HT1080 (cell line): ENCODE measurements at places on chromosomes 6 and 20. TPM values are rescaled to one million over a fixed set of nuclear protein-coding genes. Genes with fewer than 3 reads are reported as not detected.

- DNase-seq = peak; percentile 84
These were observed 43.3 kb downstream of the IL20RA start for GRCh38 chr6:137001299-137001976.

GRCh38 chr6:132412656-132413498, 11.6 kb upstream of the MOXD1 start:
- DNase-seq = peak; percentile 17

DNA sequence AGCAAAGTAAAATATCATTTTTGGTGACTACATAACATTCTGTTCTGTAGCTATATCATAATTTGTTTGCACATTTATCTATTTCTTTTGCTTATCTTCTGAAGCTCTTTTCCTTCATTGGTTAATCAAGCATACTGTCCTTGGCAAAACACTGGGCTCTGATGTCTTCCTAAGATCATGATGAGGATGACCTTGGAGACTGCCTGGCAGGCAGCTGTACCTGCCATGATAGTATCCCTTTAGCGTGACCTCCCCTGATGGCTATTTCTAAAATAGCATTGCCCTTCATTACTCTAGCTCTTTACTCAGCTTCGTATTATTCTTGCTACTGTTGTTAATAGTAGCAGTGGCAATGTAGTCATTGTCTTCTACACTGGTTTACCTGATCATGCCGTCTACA, 46.0 kb upstream of the ELOVL5 start:
- no peak for DNase-seq

GRCh38 chr6:127950566-127951145, 49.8 kb upstream of the THEMIS start:
- no peak for DNase-seq

- DNase-seq = no peak
These were observed 4.8 kb upstream of the BTN1A1 start for GRCh38 chr6:26495281-26495680.

DNA sequence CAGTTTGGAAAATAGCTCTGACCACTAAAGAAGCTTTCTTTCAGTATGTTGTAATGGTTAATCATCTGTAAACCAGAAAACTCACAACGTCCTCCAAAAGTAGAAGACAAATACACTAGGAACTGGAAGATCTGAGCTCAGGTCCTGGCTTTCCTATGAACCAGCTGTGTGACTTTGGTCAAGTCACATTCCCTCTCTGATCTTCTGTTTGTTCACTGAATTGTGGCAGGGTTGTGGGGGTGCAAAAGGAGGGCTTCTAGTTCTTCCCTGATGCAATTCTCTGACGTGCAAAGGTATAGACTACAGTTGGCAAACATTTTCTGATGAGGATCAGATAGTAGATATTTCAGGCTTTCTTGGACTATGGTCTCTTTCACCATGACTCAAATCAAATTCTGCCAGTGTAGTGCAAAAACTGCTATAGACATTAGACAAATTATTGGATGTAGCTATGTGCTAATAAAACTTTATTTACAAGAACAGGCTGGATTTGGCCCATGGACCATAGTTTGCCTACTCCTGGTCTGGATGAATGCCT, 44.9 kb downstream of the ATXN1 start:
- no peak for DNase-seq

DNA sequence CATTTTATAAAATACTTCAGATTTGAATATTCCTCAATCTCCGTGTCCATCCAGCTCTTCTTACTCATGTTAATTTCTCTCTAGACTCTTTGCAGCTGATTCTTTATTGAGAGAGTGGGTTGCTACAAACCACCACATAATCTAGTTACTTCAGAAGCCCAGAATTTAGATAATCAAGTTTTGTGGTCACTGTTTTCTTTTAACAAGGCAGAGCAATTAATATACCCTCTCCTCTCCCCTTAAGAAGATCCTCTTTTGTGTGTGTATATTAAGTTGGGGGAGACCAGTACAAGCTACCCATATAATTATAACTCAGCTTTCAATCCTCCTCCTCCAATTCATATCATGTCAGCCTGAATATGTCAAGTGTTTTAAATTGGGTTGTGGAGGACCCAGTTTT, 95.1 kb downstream of the IRAK1BP1 start:
- DNase-seq = no peak

DNA sequence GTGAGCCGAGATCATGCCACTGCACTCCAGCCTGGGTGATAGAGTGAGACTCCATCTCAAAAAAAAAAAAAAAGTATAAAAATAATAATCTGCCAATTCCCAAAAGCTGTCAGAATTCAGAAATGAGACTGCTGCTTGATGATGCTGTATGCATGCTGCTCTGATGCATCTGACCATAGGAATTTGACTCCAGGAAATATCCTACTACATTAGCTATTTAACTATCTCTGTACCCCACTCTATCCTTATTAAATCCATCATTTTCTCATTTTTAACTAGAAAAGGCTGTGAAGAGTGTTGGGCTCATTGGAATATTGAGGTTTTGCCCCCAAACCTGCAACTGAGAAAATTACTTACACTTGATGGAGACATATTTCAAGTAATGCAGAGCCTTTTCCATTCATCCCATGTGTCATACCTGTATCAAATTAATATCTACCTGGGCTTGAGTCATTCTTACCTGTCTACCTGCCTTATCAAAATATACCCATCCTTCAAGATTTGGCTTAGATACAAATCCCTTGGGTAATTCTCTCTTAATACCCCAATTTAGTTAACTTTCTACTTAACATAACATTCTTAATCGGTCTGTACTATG, 135.2 kb upstream of the PREP start:
- no peak for DNase-seq

GRCh38 chr6:167407239-167408064, 82.6 kb downstream of the TTLL2 start:
- no peak for DNase-seq

- DNase-seq = peak; percentile 17
These were observed 18.4 kb downstream of the SLC22A23 start for GRCh38 chr6:3438190-3439167.

NMBR gene
- not detected in 2 replicates for total RNA-seq

HLA-DQA2 gene
- not detected in 2 replicates for total RNA-seq

PGK2 gene
- not detected in 2 replicates for total RNA-seq

KIF13A gene
- 23.8 and 26.1 TPM in 2 replicates for total RNA-seq

MEI4 gene
- 0.06 TPM in 1 of 2 replicates, not detected in the other for total RNA-seq

CLPSL2 gene
- not detected in 2 replicates for total RNA-seq

SNTA1 gene
- total RNA-seq = 12.3 and 14.6 TPM in 2 replicates
